ENCODE measurements at places on chromosomes 2 and 18. TPM values are rescaled to one million over a fixed set of nuclear protein-coding genes. Genes with fewer than 3 reads are reported as not detected.

Gene CTDSP1
- 204 TPM for total RNA-seq

Gene KIAA1328
- 9.5 TPM for total RNA-seq

Gene GREB1L
- total RNA-seq: not detected

Gene LTBP1
- 0.30 TPM for total RNA-seq

Gene LAMA3
- 0.11 TPM for total RNA-seq
